Liver (tissue), 10 donors: ENCODE measurements at places on chromosomes 5 and 9.

GRCh38 chr5:161265006-161265405 lies 281.5 kb downstream of the GABRB2 start:
- no peak for DNase-seq

- DNase-seq, result no peak
These were observed 195.5 kb upstream of the CLINT1 start for GRCh38 chr5:158054223-158055110.

DNA sequence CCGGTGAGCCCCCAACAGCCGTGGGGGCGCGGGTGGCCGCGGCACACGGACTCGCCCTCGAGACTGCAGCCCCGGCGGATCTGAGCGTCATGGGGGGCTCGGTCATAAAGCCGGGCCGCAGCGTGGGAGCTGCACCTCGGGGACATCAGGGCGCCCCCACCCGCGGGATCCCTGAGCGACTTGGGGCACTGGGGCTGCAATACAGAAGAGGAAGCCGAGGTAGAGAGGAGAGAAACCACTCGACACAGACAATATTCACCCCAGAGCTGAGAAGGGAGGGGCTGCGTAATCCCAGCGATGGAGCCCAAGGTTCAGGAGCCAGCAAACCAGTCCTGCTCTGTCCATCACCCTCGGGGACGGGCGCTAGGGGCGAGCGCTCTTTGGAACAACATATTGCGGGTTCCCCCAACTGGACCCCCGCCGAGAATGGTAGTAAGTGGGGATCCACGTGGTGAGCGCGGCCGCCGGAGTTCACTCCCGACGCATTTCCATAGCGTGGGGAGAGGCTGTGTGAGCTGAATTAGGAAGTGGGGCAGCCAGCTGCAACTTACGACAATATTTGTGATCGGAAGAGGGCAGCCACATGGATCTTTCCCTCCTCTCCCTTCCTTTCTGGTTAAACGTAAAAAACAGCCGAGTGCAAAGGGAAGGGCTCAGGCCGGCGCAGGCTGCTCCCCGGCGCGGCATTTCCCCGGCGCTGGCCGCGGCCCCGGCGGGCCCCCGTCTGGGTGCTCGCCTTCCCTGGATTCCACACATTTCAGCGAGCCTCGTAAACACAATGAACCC lies 9.9 kb downstream of the PTCH1 start:
- peak; percentile 41 for DNase-seq

GRCh38 chr5:64971990-64972389 lies 203.3 kb downstream of the CWC27 start:
- DNase-seq, result no peak

DNA sequence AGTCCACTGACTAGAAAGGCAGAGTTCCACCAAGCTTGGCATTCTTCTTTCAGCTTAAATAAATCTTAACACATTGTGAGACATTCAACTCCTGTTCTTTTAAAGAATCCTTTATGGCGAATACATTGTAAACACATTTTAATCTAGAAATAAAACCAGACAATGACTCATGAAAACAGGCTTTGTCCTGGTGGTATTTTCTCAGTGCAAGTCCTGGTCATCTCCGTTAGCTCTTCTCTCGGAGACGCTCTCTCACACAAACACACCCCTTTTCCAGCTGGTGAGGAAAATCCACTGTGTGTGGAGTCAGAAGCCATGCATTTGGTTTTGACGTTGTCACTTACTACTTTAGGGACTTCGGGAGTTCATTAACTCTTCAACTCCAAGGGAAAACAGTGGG lies 140.4 kb downstream of the AUH start:
- DNase-seq, result no peak

GRCh38 chr9:69474821-69475220 lies 149.8 kb downstream of the ENTREP1 start:
- DNase-seq, result no peak

- no peak for DNase-seq
These were observed 101.8 kb downstream of the TLE4 start for GRCh38 chr9:79673614-79674013.

DNA sequence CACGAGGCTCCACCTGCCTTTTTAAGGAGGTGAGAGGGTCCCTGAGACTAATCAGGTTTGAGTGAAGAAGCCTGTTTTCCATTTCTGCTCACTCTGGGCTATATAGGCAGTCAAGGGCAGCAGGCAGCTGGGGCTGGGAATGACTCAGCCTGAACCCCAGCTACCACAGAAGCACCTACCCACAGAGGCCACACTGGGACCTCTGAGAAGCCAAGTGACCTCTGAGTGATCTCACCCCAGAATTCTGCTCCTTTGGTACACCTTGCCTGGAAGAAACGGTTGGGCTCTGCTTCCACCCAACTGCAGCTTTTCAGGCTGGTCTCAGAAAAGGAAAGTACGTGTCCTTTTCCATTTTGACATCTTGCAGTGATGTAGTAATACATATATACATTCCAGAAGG lies 6.8 kb downstream of the FAM219A start:
- DNase-seq, result no peak

DNA sequence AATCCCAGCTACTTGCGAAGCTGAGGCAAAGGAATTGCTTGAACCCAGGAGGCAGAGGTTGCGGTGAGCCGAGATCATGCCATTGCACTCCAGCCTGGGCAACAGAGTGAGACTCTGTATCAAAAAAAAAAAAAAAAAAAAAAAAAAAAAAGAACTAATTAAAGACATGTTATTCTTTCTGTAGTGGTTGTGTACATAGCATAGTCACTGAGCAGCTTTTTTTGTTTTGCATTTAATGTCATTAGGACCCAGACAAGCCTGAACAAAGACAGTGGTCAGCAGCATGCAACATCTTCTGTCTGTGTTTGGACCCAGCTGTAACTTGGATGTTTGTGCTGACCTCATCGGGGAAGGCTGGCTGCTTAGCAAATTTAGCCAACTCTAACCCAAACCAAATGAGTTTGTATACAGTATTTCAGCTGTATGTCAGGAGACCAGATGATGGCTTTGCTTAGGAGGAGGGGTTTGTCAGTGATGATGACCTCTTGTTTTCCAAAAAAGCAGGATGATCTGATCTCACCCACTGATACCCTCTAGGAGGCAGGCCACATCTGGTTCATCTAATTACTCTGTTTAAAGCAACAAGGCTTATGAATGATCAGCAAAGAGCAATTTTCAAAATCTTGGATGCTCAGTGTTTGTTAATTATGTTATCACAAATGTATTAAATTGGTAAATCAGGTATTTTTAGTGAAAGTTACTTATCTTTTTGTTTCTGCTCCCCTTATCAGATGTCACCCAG lies 39.5 kb downstream of the SNCAIP start:
- no peak for DNase-seq

DNA sequence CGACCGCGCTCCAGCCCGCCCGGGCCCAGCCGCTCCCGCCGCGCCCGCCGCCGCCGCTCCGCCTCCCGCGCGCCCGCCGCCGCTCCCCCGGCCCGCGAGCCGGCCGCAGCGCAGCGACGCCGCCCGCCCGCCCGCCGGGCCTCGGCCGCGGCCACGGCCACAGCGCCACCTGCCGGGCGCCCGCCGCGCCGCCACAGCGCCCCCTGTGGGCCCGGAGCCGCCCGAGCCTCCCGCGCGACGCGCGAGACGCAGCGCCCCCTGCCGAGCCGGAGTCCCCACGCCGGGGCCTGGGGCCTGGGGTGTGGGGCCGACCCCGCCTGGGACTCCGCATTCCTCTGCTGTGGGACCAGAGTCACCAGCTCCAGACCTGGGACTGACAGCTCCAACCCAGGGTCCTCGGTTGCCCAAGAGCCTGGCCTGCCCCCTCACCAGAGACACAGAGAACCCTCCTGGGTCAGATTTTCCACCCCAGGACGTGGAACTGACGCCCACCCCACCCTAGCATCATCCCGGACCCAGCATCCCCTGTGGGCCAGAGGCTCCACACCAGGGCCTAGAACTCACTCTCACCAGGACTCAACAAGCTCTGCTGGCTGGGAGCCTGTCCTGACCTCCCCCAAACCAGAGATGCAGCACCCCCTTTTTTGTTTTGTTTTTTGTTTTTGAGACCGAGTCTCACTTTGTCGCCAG lies at the start of gene RAPGEF1:
Gene RAPGEF1 (minus strand): TSS at position 118 of the 690 bp plus-strand sequence. CDS start 246 bp downstream, outside the sequence.
- DNase-seq, result peak; percentile 88

GRCh38 chr5:54717870-54718269 lies 200.3 kb downstream of the SNX18 start:
- DNase-seq, result no peak
